Ascending aorta (tissue), 2 donors: ENCODE measurements at places on chromosomes 4 and X. TPM values are rescaled to one million over a fixed set of nuclear protein-coding genes. Genes with fewer than 3 reads are reported as not detected.

Gene RTL5
- 17.1 TPM for total RNA-seq

Gene MAGED1
- 74.5 TPM for total RNA-seq

Gene SPARCL1
- 830 TPM for total RNA-seq

Gene GLRB
- total RNA-seq = 8.4 TPM

Gene CT83
- total RNA-seq = not detected

Gene NPFFR2
- total RNA-seq = not detected

Gene LRIT3
- total RNA-seq = not detected

Gene NAA11
- not detected for total RNA-seq

Gene TCEAL5
- not detected for total RNA-seq

Gene RAB40AL
- not detected for total RNA-seq

Gene TRIM75
- not detected for total RNA-seq

Gene UBA1
- total RNA-seq = 162 TPM

Gene SPP1
- 0.75 TPM for total RNA-seq

Gene GABRQ
- not detected for total RNA-seq

Gene ZDHHC15
- 6.4 TPM for total RNA-seq

Gene VEGFC
- 18.6 TPM for total RNA-seq

Gene PDE5A
- total RNA-seq = 39.7 TPM

Gene GIMD1
- not detected for total RNA-seq

Gene CCDC110
- not detected for total RNA-seq

Gene IL15
- total RNA-seq = 11.5 TPM

Gene GPC3
- total RNA-seq = 0.75 TPM

Gene INTS6L
- 11.9 TPM for total RNA-seq

Gene ETDB
- total RNA-seq = not detected

Gene XAGE1A
- total RNA-seq = not detected

Gene NIPAL1
- 2.0 TPM for total RNA-seq

Gene LNX1
- total RNA-seq = 4.0 TPM

Gene NPY5R
- 6.1 TPM for total RNA-seq

Gene COL4A6
- under 0.01 TPM for total RNA-seq

Gene RTL9
- total RNA-seq = not detected

Gene HPSE
- 1.7 TPM for total RNA-seq

Gene STAP1
- total RNA-seq = not detected

Gene EDA
- 1.7 TPM for total RNA-seq

Gene BTK
- total RNA-seq = 0.64 TPM

Gene JCHAIN
- 4.0 TPM for total RNA-seq

Gene FDCSP
- not detected for total RNA-seq

Gene PNMA5
- not detected for total RNA-seq

Gene GCNA
- 0.96 TPM for total RNA-seq

Gene LRPAP1
- total RNA-seq = 172 TPM

Gene MAMLD1
- 15.4 TPM for total RNA-seq

Gene TMPRSS11F
- not detected for total RNA-seq

Gene CENPVL3
- total RNA-seq = not detected

Gene SPANXB1
- not detected for total RNA-seq

Gene IKBKG
- 37.5 TPM for total RNA-seq

Gene PNMA3
- total RNA-seq = not detected
